ENCODE measurements at places on chromosomes 3 and 15. TPM values are rescaled to one million over a fixed set of nuclear protein-coding genes. Genes with fewer than 3 reads are reported as not detected.

DNA sequence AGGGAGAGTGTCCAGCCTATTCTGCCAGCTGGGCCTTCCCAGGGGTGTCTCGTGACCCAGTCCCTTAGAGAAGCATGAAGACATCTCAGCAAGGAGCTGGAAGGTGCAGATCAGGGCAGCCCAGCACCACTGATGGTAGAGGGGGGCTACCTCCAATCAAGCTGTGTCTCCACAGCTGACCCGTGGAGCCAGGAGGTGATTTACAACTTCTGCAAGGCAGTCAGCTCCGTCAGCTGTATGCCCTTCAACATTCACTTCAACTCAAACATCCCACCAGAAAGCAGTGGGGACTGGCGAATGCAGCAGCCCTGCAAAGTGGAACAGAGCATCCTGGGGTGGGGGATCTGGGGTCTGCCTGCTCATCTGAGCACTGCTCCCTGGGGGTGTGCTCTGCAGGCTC, 32.6 kb upstream of the FRG2C start:
- H3K4me3 ChIP-seq, result no peak overlapping the region
- H3K36me3 ChIP-seq, result no peaks in the 10 kb centered on the region
- peak; percentile 47 for DNase-seq
- no peak overlapping the region for H3K27ac ChIP-seq
- H3K4me1 ChIP-seq, result no peaks in the 10 kb centered on the region

DNA sequence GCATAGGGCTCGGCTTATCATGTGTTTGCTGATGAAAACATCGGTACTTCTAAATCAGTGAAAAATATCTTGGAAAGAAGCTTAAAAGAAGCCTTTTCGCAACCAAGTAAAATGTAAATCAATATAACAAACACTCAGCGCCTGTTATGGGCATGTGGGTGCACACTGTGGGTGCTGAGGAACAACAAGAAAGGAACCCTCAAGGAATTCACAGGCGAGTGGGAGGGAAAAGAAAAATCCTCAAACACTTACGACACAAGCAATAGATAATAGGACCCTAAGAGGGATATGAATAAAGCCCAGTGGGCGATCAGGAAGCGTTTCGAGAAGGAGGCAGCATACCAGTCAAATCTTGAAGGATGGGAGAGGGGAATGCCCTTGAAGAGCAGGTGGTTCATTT, 21.9 kb downstream of the GLDN start:
- no peaks in the 10 kb centered on the region for H3K4me1 ChIP-seq
- no peaks in the 10 kb centered on the region for H3K27me3 ChIP-seq
- DNase-seq, result no peak
- H3K36me3 ChIP-seq, result no peaks in the 10 kb centered on the region

DNA sequence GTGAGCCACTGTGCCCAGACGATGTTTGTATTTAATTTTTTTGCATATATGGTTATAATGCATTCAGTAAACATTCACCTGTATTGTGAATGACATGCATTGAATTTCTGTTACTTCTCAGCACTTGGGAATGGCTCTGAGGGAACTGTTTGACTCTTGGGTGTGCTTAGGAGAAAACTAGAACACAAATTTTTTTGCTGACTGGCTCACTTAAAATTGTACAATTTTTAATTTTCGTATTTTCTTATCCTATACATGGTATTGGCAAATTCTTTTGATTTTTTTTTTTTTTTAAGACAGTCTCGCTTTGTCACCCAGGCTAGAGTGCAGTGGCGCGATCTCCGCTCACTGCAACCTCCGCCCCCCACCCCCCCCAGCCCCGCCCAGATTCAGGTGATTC, 7.2 kb downstream of the ATP11B start:
- H3K4me1 ChIP-seq, result peaks cover 18% of the 10 kb centered on the region
- H3K27ac ChIP-seq, result no peak overlapping the region
- no peaks in the 10 kb centered on the region for H3K27me3 ChIP-seq
- no peaks in the 10 kb centered on the region for H3K36me3 ChIP-seq
- no peak for DNase-seq

GRCh38 chr3:170490828-170491560, 72.3 kb downstream of the CLDN11 start:
- no peaks in the 10 kb centered on the region for H3K36me3 ChIP-seq
- no peaks in the 10 kb centered on the region for H3K27me3 ChIP-seq
- H3K27ac ChIP-seq, result no peak overlapping the region
- no peaks in the 10 kb centered on the region for H3K4me1 ChIP-seq

DNA sequence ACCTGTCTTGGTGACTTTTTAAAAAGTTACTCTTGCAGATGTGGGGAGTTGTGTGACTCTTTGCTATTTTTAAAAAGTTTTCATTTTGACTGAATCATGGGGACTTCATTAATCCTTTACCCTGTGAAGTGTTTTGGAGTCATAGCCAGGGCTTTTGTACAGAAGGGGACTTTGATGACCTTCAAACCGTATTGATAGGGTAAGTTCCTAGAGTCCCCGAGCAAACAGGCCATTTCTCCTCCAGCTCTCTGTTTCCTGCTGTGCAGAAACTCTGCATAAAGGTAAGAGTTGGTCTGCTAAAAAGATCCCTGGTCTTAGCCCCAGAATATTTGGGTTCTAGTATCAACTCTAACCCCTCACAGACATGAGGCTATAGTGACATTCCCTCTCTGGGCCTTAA, 170.8 kb upstream of the BCL6 start:
- H3K4me1 ChIP-seq, result peaks cover 29% of the 10 kb centered on the region
- H3K4me3 ChIP-seq, result no peak overlapping the region
- peak overlapping the region; percentile 33 for H3K27ac ChIP-seq
- DNase-seq, result no peak

DNA sequence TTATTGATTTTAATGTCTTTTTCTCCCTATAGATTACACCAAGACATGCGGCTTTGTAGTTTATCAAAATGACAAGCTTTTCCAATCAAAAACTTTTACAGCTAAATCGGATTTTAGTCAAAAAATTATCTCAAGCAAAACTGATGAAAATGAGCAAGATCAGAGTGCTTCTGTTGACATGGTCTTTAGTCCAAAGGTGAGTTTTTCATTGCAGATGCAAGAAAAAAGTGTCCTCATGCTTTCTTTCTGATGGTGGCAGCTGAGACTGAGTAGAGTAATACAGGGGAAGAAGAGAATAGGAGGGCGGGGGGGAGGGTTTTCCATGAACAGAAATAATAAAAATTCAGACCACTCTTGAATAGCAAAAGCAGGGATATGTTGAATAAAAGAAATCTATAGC, 36.5 kb downstream of the ADGRG7 start:
- no peak overlapping the region for H3K27ac ChIP-seq
- peaks cover 5% of the 10 kb centered on the region for H3K4me1 ChIP-seq
- no peaks in the 10 kb centered on the region for H3K36me3 ChIP-seq
- H3K27me3 ChIP-seq, result no peaks in the 10 kb centered on the region

DNA sequence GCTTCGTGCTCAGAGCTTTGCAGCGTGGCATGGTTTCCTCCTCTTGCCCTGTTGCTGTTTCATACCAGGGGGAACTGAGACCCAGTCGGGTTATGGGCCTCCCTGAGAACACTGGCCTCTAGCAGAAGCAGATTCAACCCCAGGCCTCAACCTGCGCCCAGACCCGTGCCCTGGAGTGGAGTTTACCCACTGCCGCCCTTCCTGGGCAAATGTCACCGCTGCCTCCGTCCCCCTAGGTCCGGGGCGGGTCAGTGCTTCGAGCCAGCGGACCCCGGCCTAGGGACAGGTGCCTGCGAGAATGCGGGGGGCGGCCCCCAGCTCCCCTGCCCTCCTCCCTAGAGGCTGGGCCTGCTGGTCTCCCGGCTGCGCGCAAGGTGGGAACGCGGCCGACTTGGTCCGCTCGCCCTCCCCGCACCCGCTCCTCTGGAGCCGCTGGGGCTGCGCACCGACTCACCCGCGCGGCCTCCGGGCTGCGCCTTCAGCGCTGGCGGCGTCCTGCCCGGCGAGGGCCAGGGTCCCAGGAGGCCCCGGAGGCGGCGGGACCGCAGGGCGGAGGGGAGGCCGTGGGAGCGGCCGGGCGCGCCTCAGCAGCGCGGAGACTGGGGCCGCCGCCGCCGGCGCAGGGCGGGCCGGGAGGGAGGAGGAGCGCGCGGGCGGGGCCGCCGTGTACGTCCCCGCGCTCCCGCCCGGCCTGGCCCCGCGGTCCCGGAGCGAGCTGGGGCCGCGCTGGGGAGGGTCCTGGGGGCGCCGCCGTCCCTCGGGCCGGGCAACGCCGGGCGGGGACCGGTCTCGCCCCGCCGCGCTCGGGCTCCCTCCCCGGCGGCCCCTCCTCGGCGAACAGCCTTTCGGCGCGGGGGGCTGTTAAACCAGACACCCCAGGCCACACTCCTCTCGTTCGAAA, at the start of gene PIGZ:
PIGZ (minus strand) TSS at position 601 of the 901 bp plus-strand sequence. CDS start 16,802 bp downstream, outside the sequence.
- peak within 1 kb of the TSS; percentile 81 for H3K27ac ChIP-seq
- H3K36me3 ChIP-seq, result no peaks in the 10 kb centered on the region

Gene SLC22A14
- total RNA-seq, result 0.23 TPM

Measured in esophagus muscularis mucosa (tissue), 4 donors.